ENCODE measurements at places on chromosomes 2 and 18.

GRCh38 chr2:8312861-8313830 is 368.7 kb upstream of the ID2 start:
- DNase-seq: no peak

GRCh38 chr2:191679818-191680600 is 2.1 kb downstream of the NABP1 start:
- peak; percentile 25 for DNase-seq

DNA sequence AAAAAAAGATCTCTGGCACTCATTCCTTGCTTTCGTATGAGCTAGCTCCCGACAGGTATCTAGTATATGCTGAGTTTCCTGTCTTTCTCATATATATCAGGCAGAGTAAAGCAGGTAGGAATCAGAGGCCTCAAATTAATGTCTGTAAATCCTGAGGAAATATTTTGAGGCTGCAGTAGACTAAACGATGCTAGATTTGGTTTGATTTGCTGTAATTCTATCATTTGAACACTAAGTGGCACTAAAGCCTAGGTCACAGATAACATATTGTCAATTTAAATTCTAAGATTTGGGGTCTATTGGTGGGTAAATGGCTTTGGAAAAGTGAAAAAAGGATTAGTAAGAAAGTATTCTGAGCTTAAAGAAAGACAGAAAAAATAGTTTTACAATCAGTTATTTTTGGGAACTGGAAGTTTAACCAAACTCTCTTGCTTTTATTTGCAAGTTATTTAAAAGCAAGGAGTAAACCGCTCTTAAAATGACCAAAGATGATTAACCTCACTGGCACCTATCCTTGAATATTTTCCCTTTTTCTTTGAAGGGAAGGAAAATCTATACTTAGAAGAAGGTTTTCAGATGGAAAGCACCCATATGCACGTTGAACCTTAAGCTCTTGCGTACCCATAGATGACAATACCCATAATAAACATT is 37.6 kb upstream of the SLC4A10 start:
- no peak for DNase-seq

DNA sequence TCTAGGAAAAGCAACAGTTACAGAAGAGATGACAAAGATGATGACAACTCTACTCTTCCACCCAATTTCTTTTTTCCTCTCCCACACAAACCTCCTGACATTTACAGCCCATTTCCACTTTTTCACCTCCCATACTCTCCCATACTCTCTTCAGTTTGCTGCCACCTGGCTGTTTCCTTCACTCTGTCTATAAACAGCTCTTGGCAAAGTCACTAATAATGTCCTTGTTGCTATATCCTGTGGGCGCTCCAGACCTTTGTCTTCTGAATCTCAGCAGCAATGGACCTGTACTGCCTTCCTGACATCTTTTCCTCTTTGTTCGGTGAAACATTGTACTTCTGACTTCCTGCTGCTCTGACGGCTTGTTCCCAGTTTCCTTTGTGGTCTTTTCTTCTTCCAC is 60.7 kb upstream of the CAVIN2 start:
- DNase-seq: no peak

DNA sequence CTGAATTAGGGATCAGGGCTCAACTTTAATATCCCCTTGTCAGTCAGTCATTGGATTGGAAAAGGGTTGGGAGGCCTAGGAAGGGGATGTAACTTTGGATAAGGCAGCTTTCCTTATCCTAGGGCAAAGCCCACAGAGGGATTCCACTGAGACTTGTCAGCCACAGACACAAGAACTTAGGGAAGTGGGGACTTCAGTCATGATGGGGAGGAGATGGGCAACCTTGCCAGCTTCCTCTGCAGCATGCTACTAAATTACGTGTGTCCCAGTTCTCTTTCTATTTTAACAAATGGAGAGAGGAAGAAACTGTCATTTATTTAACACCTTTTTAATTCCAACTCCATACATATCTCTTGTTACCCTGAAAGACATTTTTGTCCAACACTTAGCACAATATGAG is 237.8 kb downstream of the WDR7 start:
- no peak for DNase-seq

- DNase-seq: no peak
Measured at GRCh38 chr2:191341436-191341835, 96.2 kb downstream of the MYO1B start.

- DNase-seq: peak; percentile 16
Measured at GRCh38 chr2:230925879-230926765, 1.1 kb upstream of the GPR55 start.

GRCh38 chr2:8277921-8278571 is 403.8 kb upstream of the ID2 start:
- no peak for DNase-seq

- no peak for DNase-seq
Measured at GRCh38 chr18:23648940-23649607, 13.6 kb downstream of the ANKRD29 start.

- no peak for DNase-seq
Measured at GRCh38 chr2:86498468-86499260, 57.5 kb downstream of the KDM3A start.

GRCh38 chr2:119119999-119120756 is 38.4 kb downstream of the C1QL2 start:
- no peak for DNase-seq

GRCh38 chr2:23939987-23940717 is at the start of gene UBXN2A:
Gene UBXN2A (plus strand): TSS chr2:23940463. CDS start chr2:23958315, 17,852 bp downstream.
- DNase-seq: peak; percentile 72

- no peak for DNase-seq
Measured at GRCh38 chr2:7405861-7406715, 488.9 kb downstream of the RNF144A start.

DNA sequence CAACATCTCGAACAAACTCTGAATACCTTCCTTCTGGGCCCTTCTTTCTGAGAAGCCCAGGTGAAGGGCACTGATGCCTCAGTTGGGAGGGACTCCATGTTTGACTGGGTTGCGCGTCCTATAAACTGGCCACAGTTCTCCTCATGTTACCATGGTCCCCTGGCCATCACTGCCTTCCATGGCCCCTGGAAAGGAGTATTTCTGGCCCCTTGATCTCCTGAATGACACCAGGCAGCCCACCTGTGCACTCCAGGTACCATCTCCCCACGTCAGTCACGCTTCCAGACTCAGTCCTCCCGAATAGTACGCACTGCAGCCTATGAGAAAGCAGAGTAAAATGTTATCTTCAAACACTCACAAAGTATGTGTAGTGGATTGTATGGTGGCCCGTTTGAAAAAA is 73.9 kb downstream of the ACKR3 start:
- no peak for DNase-seq

- no peak for DNase-seq
Measured at GRCh38 chr2:133040170-133040569, 370.2 kb upstream of the LYPD1 start.

DNA sequence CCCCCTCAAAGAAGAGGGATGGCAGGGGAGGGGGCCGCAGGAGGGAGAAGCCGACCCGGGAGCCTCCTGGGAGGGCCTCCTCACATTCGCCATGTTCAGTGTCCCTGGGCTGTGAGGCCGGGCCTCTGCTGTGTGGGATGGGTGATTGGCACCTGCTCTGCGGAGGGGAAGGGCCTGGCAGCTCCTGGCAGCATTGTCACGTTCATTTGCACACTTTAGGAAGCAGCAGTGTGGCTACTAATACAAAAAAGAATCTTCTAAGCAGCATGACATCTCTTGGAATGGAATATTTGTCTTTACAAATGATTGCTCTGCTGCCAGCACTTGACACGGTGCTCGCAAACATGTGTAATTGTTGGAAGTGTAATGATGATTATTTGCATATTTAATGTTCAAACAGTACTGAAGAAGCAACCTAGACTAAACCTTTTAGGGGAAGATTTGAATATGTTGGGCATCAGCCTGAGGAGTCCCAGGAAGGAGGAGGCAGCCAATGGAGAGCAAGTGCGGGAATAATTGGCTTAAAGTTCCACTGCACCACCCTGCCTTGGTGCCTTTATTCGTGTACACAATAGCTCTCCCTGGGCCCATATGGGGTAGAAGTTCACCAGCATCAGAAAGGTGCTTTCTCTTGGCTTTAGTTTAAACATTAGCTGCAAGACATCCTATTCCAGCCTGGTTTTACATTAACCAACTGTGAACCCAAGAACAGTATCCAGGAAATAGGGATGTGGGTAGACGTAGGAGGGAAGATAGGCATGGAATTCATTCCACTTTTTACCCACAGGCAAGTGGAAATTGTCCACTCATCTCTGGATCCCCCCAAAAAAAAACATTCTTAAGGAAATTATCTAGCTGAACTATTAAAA is 404.9 kb downstream of the TMEM182 start:
- DNase-seq: no peak

GRCh38 chr2:201735486-201735885 is 37.0 kb upstream of the MPP4 start:
- no peak for DNase-seq

DNA sequence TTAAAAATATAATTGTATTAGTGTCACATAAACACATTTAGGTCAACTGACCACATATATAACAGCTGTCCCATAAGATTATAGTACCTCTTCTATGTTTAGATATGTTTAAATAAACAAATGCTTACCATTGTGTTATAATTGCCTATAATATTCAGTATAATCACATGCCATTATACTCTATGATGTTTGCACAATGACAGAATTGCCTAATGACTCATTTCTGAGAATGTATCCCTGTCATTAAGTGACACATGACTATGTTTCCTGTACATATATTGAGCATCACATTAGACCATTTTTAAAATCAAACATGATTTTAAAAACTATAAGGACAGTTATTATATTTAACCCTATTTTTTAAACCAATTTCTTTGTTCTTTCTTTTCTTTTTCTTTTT is 89.8 kb downstream of the HS6ST1 start:
- no peak for DNase-seq

- no peak for DNase-seq
Measured at GRCh38 chr2:99470957-99471356, 18.9 kb downstream of the REV1 start.

Data from activated CD4-positive, alpha-beta T cell treated with anti-CD3 and anti-CD28 coated beads, Interleukin-2, amount 10 ng/mL, durations not matched to agents 7 days and 5 days (primary cell).